RWPE1 (cell line): ENCODE measurements at places on chromosomes 7 and 10.

DNA sequence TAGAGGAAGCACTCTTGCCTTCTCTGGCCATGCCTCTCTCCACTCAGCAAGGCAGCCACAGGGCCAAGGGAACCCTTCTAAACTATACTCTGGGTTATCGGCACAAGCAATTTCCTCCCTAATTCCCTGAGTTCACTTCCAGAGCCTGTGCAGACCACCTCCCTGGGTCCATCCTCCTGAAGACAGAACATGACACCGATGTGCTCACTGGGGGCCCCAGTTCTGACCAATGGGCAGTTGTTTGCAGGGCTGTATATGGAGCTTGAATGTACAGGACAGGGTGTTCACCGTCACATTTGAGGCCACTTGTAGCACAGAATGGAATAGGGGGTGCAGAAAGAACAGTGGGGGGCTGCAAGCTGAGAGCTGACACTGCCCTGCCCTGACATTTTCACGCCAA, 77.7 kb downstream of the TFEC start:
- DNase-seq: no peak

DNA sequence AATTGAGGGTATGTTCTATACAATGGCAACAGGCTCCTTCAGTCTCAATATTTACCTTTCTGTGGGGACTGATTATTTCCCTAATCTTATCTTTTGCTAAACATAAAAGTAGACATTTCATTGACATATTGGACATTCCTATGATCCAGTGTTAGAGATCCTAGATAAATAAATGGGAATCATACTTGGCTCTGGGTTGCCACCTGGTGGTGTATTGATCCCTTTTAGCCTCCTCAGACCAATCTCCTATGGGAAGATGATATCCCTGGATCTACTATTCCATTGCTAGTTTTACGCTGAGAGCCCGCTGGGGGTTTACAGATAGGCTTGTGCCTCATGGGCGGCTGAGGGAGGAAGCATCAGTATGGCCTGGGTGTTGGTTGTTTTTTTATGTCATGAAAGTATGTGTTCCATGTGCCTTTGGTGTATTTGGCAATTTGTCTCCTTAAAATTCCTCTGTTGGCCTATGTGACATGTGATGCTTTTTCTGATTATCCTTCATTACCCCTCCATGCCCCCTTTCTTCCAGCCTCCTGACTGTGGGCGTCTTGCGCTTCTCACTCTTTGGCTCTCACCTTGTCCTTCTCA, 18.8 kb downstream of the CELF2 start:
- peak; percentile 62 for DNase-seq

DNA sequence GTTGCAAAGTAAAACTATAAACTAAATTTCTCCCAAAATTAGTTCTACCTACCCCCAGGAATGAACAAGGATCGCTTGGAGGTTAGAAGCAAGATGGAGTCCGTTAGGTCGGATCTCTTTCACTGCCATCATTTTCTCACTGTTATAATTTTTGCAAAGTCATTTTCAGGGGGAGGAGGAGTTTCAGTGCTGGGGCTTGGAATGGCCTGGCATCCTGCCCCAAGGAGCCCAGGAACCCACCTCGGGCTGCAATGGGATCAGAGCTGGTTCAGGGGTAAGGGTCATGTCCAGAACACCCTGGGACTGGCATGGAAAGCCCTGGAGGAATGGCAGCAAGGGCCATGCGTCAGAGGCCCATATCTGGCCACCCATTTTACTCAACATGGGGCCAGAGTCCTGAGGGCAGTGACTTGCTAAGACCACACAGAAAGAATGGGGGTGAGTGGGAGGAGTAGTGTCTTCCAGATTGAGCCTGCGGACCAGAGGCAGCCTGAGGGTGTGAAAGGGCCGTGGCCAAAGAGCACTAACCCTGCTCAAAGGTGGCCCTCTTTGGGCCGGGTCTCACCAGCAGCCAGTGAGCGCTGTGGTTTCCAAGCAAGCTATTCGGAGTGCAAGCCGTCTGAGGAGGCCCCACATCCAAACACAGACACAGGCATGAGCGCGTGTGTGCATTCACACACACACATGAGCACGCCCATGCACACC, 31.8 kb downstream of the GPRIN2 start:
- DNase-seq: peak; percentile 84

DNA sequence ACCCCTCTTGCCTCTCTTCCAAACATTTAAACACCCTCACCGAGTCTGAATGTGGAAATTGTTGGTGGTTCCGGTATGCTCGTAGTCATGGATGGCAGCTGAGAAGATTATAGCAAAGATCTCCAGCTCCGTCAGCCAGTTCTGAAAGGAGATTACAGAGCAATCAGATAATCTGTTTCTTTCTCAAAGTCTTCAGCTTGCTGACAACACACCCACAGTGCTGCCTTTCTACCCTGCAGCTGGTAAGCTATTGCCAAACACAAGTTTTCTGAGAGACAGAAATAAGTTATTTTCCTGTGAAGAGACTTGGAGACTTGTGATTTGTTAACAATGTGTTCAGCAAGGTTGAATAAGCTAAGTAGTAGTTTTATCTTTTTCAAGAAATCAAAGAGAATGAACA, 163.6 kb downstream of the PPP1R17 start:
- no peak for DNase-seq
